ENCODE measurements at places on chromosomes 4 and X.
A peak's percentile ranks its signal among the peaks of the same experiment; 100 is the strongest.

- DNase-seq: no peak
Measured at GRCh38 chrX:84467898-84468297, 34.4 kb downstream of the HDX start.

- no peak for DNase-seq
Measured at GRCh38 chr4:96193061-96193460, 353.2 kb downstream of the PDHA2 start.

- DNase-seq: no peak
Measured at GRCh38 chr4:145679520-145679919, 426 bp upstream of the C4orf51 start.

GRCh38 chr4:77148078-77148477, 8.9 kb upstream of the CCNG2 start:
- DNase-seq: no peak

DNA sequence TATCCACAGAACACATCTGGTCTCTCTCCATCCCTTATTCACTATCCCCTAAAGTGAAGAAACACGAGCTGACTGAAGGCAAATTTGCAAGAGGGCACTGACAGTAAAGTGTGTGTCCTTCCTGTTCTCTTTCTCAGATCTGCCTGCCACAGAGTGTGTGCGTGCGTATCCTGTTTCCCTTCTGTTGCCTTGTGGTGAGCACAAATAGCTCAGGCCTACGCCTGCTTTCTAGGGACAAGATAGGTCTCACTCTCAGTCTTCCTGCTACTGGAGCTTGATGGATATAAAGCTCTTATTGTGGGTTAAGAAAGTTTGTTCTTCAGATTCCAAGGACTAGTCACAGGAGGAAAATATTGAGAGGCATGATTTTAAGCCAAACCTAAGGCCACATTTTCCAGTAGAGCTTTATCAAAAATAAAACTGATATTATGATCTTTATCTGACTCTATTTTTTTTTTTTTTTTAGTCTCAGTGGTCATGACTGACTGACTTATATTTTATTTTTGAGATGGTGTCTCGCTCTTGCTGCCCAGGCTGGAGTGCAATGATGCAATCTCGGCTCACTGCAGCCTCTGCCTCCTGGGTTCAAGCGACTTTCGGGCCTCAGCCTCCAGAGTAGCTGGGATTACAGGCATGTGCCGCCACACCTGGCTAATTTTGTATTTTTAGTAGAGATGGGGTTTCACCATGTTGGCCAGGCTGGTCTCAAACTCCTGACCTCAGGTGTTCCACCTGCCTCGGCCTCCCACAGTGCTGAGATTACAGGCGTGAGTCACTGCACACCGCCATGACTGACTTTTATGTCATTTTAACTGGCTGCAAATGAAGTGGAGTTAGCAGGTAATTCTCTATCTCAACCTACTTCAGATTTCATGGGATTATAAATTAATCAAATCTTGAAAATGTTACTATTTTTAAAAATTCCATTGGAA, 140.3 kb upstream of the SH3RF1 start:
- peak; percentile 89 for DNase-seq

DNA sequence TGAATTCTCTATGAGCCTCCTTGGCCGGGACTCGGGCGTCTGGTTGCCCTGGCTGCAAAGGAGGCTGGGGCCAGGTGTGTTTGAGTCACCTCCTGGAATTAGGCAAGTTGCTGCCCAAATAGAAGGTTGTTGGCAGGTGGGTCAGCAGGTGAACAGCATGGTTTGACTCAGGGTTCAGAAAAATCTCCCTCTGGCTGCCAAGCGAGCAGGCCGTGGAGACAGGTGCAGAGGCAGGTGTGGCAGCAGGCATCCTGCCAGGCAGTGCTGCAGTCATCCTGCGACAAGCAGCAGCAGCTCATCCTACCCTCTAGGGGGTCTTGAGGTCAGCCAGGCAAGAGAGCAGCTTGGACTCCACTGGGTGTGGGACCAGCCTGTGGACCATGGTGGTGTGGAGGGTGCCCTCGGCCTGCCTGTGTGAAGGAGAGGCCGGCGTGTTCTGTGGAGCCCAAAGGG, 8.2 kb downstream of the MSANTD1 start:
- DNase-seq: no peak

Measured in activated CD4-positive, alpha-beta T cell treated with anti-CD3 and anti-CD28 coated beads, Interleukin-2, amount 10 ng/mL, durations not matched to agents 24 days and 14 days (primary cell).